ENCODE measurements at places on chromosomes 2 and 18.

DNA sequence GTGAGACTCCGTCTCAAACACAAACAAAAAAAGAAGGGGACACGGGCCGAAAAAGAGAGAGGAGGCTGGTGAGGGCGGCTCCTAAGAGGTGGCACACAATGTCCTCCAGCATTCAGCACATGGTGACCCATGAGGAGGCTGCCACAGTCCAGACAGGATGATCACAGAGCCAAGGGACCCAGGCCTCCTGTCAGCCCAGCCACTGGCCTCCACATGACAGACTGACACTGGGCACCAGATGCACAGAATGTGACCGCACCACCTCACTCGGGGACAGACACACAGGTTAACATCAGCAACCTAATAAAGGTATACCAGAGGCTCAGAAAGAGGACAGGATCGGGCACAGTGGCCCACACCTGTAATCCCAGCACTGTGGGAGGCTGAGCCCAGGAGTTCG is 21.0 kb downstream of the PASK start:
- no peak for DNase-seq

DNA sequence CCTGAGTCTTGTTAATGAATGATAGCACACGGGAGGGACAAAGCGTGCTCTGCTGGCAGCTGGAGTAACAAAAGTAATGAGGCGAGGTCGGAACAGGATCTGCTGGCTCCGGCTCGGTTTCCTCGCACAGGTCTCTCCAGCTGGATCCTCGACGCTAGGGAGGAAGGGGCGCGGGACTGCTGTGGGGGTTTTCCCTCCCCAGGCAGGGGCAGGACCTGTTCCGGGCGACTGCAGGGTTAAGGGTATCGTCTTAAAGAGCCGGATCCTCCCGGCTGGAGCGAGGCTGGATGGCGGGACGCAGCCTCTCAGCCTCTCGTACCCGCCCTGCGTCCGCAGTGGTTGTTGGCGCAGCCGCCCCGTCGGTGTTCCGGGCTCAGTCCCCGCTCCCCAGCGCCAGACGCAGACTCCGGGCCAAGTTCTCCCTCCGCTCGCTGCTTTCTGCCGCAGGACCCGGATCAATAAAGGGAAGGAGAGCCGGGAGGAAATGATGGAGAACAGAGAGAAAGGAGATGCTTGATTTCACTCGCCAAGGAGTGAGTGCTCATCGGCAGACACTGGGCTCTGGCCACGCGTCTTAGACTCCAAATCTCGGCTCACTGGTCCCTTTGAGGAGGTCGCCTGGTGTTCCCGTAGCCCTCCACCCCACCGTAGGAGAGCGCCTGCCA is 1.1 kb upstream of the LIPG start:
- no peak for DNase-seq

DNA sequence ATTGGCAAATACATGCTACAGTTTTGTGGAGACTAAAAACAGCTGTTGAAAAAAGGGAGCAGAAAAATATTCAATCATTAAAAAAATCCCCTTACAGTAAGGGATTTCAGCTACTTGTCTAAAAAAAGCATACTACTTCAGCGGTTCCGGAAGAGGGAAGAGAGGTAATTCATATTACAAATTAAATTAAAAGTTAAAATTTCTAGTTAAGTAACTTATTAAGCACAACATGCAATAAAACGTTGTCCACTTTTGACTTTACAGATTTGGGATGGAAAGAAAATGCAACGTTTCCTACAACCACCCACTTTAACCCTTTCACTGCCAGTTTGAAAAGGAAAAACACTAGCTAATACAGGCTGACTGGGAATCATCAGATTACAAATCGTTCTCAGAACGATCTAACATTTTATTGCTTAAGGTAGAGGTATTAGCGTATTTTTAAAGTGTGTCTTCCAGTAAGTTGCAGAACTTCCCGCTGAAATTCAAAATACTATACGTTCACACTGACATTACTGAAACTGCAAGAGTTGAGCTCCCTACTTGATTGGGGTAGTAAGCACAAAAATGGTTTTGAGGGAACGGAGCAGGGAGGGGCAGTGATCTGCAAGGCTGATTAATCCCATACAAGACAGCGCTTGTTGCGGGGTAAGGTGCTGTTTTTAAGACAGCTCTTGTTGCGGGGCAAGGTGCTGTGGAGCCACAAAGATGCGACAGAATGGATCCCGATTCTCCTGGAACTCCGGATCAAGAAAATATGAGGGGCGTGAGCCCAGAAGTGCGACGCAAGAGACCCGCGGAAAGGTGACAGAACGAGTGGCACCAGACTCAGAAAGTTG is 743 bp downstream of the HADHA start:
- peak; percentile 14 for DNase-seq

- no peak for DNase-seq
Measured at GRCh38 chr2:199756743-199757142, 94.2 kb downstream of the FTCDNL1 start.

DNA sequence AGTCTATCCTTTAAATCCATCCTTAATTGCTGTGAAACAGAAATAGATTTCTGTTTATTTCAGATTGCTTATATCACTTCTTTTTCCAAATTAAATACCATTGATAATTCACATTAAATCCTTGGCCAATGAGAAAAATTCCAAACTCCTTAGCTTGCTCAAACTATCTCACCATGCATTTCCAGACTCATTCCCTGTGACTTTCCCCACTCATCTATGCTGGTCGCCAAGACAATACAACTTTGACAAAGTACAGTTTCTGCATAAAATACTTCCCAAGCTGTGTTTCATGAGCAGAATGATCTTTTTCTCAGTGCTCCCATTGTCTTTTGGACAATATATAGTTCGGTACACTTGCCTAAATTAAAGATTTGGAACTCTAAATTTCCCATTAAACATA is 575.6 kb downstream of the CPS1 start:
- DNase-seq = no peak

DNA sequence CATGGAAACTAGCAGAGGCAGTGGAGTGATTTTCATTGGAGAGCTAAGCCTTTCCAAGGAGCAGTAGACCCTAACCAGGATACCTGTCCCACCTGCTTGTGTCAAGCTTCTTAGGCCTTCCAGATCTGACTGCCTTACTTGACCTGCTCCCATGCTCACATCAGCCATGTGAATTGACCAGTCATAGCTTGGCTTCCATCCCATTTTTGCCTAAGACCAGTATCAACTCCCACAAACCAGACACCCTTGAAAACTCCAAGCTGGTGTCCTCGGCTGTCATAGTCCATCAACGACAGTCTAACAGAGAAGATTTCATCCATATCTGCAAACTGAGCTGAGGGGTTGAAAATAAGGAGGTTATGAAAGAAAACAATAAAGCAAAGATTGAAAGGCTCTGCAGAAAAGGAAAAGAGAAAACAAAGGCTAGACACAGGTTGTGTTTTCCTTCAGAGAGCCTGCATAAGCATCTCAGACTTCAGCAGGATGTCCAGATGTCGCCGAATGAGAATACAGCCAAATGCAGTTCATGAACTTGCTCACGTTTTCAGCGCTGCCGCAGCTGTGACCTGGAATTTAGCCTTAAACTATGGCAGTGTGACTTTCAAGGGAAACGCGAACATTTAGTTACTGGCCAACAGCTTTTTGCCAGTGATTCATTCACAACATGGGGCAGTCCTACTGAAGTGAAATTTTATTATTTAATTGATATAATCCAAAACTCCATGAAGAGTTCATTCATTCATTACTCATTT is 868.1 kb upstream of the ID2 start:
- DNase-seq = no peak

- no peak for DNase-seq
Measured at GRCh38 chr2:172446474-172447063, 19.2 kb downstream of the ITGA6 start.
